ENCODE measurements at places on chromosomes 3 and 15. TPM values are rescaled to one million over a fixed set of nuclear protein-coding genes. Genes with fewer than 3 reads are reported as not detected.
A peak's percentile ranks its signal among the peaks of the same experiment; 100 is the strongest.

GRCh38 chr3:15287565-15288330, 44.6 kb downstream of the SH3BP5 start:
- no peaks in the 10 kb centered on the region for H3K27me3 ChIP-seq
- peak; percentile 98 for DNase-seq
- H3K36me3 ChIP-seq, result no peaks in the 10 kb centered on the region
- H3K27ac ChIP-seq, result no peak overlapping the region
- no peak overlapping the region for H3K4me3 ChIP-seq

DNA sequence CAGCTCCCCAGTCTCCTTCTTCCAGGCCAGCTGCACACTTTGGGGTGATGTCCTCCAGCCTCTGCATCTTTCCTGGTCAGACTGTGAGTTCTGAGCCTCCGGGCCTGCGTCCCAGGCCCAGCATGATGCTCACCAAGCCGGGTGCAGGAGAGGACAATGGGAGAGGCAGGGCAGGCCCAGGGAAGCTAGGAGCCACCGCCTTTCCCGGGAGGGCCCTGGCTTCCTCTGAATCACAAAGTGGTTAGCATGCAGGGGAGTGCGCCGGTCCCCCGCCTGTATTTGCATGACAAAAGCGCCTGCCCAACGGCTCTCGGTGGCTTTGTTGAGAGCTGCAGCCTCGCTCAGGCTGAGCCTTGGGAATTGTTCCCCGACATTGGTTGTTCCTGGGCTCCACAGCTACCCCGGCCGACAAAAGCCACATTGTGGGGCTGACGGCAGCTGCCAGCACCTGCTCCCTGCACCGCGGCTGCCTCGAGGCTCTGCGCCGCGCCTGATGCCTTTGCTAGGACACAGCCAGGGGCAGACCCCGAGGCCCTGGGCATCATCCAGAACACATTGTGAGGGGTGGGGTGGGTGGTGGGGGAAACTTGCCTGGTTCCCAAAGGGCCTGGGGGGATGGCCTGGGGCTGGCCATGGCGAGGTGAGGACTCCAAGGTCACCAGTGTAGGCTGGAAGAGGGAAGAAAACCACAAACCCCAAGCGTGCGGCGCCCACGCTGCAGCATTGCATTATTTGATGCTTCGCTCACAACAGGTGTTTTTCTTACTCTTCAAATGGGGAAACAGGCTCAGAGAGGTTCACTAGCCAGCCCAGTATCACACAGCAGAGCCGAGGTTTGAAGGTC, 20.0 kb upstream of the KLF13 start:
- H3K36me3 ChIP-seq, result no peaks in the 10 kb centered on the region
- DNase-seq, result no peak
- H3K4me1 ChIP-seq, result peaks cover 5% of the 10 kb centered on the region
- peaks cover 31% of the 10 kb centered on the region for H3K27me3 ChIP-seq
- no peak overlapping the region for H3K27ac ChIP-seq

GRCh38 chr3:159941038-159942000, 47.3 kb upstream of the IL12A start:
- DNase-seq, result no peak
- H3K36me3 ChIP-seq, result no peaks in the 10 kb centered on the region
- H3K4me3 ChIP-seq, result no peak overlapping the region
- H3K4me1 ChIP-seq, result no peaks in the 10 kb centered on the region
- no peak overlapping the region for H3K27ac ChIP-seq

Gene ITGA11
- 0.12 TPM for total RNA-seq

Gene SCAANT1
- not detected for total RNA-seq

DNA sequence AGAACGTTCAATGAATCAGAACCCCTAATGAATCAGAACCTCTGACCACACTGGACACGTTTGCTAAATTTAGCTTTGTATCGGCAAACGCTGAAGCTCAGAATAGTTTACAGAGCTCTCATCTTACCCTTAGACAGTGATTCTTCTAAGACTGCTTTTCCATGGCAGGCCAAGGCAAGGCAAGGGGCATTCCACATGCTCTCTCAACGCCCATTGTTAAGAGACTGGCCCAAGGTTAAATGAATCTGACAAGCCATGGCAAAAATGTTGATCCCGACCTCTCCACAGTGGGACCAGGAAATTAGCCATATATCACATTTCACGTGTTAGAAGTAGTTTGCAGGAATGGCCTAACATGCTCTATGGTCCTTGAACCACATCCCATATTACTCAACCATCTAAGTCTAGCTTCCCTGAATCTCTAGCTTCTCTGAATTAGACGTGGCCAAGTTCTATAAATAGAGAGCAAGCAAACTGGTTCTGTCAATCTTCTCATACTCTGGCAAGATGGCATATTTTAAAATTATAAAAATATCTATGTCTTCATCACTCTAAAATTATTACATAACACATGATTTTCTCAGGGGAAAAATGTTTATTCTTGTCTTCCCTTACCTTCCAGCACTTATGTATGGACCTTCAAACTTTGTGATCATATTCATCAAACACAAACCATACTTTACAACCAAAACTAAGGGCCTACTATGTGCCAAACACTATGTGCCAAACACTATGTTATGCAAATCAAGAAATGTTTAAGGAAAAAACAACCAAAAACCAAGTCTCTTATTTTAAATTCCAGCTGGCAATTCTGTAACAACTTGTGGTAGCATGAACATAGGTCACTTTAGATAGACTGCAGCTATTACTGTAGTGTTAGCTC, 54.3 kb downstream of the AAGAB start:
- DNase-seq, result peak; percentile 38
- no peak overlapping the region for H3K4me3 ChIP-seq
- no peaks in the 10 kb centered on the region for H3K36me3 ChIP-seq

DNA sequence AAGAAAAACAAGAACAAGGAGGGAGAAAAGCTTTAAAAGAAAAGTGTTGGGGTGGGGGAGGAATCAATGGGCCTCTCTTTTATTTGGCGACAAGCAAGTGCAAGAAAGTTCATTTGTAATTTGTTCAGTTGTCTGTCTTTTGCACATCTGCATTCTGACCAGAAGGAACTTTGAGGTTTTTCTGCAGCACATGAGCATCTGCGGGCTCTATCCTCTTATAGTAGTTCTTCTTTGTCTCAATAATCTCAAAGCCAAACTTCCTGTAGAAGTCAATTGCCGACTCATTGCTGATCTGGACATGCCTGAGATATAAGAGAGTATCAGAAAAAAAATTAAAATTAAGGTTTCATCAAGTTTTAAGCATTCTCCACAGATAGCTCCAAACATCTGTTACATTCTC, 24.4 kb downstream of the NAA50 start:
- no peaks in the 10 kb centered on the region for H3K27me3 ChIP-seq
- no peaks in the 10 kb centered on the region for H3K4me1 ChIP-seq
- peaks cover 39% of the 10 kb centered on the region for H3K36me3 ChIP-seq
- DNase-seq, result no peak
- no peak overlapping the region for H3K4me3 ChIP-seq

- H3K27me3 ChIP-seq, result no peaks in the 10 kb centered on the region
- no peak overlapping the region for H3K27ac ChIP-seq
- H3K4me3 ChIP-seq, result no peak overlapping the region
- no peak for DNase-seq
- no peaks in the 10 kb centered on the region for H3K36me3 ChIP-seq
Measured at GRCh38 chr3:181354140-181354539, 357.6 kb upstream of the SOX2 start.

GRCh38 chr3:151430821-151431484, 29.9 kb downstream of the IGSF10 start:
- no peaks in the 10 kb centered on the region for H3K4me1 ChIP-seq
- no peaks in the 10 kb centered on the region for H3K36me3 ChIP-seq
- no peak for DNase-seq
- H3K27me3 ChIP-seq, result no peaks in the 10 kb centered on the region

Gene HHLA2
- 0.48 TPM for total RNA-seq

DNA sequence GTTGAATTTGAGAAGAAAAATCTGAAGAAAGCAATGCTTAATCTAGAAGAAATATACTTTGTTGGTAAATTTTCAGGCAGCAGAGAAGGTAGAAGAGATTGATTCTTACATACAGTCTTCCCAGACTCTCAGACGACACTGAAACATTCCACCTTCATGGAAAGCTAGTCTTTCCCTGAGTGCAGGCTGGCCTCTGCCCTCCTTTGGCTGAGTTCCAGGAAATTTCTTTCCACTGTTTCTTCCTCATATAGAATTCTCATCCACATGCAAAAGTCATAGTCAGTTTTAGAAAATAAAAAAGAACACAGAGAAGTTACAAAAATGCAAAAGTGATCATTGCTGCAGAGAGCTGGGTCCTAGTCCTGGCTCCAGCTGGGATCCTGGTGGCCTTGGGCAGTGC, 142.5 kb upstream of the PRR23C start:
- H3K4me1 ChIP-seq, result peaks cover 6% of the 10 kb centered on the region
- no peaks in the 10 kb centered on the region for H3K36me3 ChIP-seq

Gene IL17RD
- 110 TPM for total RNA-seq

Gene SLC6A1
- total RNA-seq, result not detected

Gene LIPC
- total RNA-seq, result not detected

DNA sequence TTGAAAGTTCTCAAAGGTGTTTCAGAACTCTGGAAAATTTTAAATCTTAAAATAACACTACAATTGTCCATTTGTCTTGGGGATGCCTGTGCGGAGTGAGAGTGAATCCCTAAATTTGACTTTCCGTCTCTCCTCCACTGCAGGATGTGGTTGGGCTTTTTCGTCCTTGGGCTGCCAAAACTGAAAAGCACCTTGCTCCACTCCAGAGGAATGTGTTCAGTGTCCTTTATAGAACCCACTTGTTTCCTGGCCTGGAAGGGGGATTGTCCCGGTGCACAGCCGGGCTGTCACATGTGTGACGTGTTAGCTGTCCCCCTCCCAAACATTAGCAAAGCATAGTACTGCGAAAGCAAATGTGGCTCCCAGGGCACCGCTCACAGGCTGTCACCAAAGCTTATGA, 69.6 kb upstream of the ATP10A start:
- H3K27me3 ChIP-seq, result no peaks in the 10 kb centered on the region
- H3K4me1 ChIP-seq, result no peaks in the 10 kb centered on the region
- H3K4me3 ChIP-seq, result no peak overlapping the region
- no peak for DNase-seq

GRCh38 chr3:140188285-140188684, 253.3 kb downstream of the CLSTN2 start:
- no peak for DNase-seq
- no peaks in the 10 kb centered on the region for H3K4me1 ChIP-seq
- H3K27me3 ChIP-seq, result no peaks in the 10 kb centered on the region
- no peak overlapping the region for H3K27ac ChIP-seq
- H3K36me3 ChIP-seq, result no peaks in the 10 kb centered on the region
- no peak overlapping the region for H3K4me3 ChIP-seq

- H3K4me1 ChIP-seq, result peaks cover 5% of the 10 kb centered on the region
- no peak overlapping the region for H3K27ac ChIP-seq
- H3K27me3 ChIP-seq, result no peaks in the 10 kb centered on the region
- H3K36me3 ChIP-seq, result peaks cover 4% of the 10 kb centered on the region
- H3K4me3 ChIP-seq, result no peak overlapping the region
Measured at GRCh38 chr3:44561076-44561475, 6.1 kb downstream of the ZKSCAN7 start.

Gene SOX14
- not detected for total RNA-seq

DNA sequence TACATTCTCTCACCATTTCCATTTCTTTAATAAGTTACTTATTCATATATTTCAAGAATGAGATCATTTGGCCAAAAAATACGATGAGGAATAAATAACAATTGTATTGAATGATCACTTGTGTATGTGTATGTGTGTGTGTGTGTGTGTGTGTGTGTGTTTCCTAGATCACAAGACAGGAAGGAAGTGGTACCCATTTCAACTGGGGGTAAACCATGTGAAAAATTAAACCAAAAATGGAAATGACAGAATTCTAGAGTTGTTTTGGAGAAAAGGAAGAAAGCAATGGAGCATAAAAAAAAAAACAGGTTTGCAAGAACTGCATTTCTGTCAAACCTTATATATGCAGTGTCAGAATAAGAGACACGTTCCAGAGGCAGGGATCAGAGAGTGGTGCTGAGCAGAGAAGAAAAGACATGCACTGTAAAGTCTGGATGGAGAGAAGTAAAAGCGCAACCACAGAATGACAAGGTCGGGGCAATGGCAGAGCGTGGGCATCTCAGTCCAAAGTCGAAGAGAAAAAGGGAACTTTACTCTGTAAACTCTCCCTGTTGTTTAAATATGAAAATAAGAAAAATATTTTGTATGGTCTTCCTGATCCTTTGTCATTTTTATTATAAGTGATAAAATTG, 75.5 kb downstream of the PEX5L start:
- no peaks in the 10 kb centered on the region for H3K27me3 ChIP-seq
- H3K27ac ChIP-seq, result no peak overlapping the region
- DNase-seq, result no peak
- no peak overlapping the region for H3K4me3 ChIP-seq
- H3K36me3 ChIP-seq, result no peaks in the 10 kb centered on the region

Gene CRABP1
- total RNA-seq, result 12.8 TPM
